ENCODE measurements at places on chromosomes 13 and 19.

GRCh38 chr13:51004918-51005460, 95.4 kb downstream of the RNASEH2B start:
- DNase-seq: no peak

GRCh38 chr13:41568143-41568971, 111.0 kb downstream of the RGCC start:
- no peak for DNase-seq

GRCh38 chr13:72694314-72694713, 33.1 kb downstream of the MZT1 start:
- no peak for DNase-seq

DNA sequence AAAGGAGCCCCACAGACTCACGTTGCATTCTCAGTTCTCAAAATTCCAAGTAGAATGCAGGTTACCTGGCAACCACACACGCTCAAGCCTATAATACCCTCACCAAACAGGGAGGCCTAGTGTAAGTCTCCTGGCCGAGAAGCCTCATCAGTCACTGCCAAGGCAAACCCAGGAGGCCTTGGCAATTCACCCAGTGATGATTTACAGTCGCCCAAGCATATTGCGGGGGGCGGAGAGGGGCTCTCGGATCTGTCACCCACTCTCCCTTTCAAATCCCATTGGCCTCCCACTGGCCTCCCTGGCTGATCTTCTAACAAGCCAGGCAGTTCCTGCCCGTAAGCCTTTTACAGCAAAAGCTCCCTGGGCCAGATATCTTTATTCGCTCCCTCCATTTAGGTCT, 1.1 kb downstream of the AKAP8L start:
- DNase-seq: no peak

DNA sequence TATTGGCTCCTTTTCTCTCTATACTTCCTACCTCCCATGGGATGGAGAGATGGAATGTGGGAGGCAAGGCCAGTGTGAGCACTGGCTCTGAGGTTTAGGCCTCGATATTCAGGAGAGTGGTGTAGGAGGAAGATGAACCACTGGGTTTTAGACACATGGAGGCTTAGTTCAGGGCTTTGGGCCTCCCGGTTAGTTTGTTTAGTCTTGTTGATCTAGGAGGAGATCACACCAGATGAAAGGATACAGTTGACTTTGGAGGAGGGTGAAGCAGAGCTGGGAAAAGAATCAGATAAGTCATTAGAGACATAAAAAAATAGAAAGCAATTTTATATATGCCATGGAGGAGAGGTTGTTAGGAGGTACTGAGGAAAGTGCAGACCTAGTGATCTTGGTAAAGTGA, 30.9 kb downstream of the RNASEH2B start:
- no peak for DNase-seq

GRCh38 chr19:46471116-46471733, at the start of gene PNMA8A:
TSS of gene PNMA8A (minus strand) at chr19:46471563. CDS start at chr19:46471035, 528 bp downstream.
- DNase-seq: no peak

- DNase-seq: no peak
These were observed 8.9 kb downstream of the KHSRP start for GRCh38 chr19:6415591-6416190.

Measured in stimulated activated CD4-positive, alpha-beta T cell treated with anti-CD3 and anti-CD28 coated beads, Interleukin-1b, Interleukin-23, amount 100 ng/mL, for 48 hours (primary cell).